Kidney (tissue), 22 donors: ENCODE measurements at places on chromosomes 4 and X.

DNA sequence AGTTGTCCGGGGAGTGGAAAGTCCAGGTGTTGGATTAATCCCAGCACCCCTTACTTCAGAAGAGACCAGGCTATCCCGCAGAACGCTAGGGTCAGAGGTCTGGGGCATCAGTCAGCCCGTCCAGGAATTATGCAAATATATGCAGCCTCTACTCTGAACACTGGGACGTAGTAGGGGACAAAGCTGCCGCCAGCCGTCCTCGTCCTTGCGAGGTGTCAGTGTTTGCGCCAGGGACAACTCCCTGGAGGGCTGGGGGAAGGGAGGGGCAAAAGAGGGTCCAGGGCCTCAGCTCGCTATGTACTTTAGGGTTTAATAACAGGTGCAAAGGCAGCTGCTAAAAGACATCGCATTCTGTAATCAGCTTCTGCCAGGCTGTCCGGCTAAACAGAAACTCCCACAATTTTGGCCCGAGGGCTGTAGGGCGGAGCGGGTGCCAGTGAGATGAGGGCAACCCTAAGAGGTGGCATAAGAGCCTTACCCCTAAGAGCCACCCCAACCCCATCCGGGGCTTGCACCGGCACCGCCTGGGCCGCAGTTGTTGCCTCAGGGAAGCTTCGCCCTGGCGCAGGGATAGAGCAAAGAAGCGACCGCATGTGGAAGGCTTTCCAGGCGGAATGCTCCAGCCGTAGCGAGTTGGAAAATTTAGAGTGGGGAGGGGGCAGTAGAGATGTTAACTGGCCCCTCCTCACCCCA, 8.4 kb downstream of the HAND2 start:
- H3K4me3 ChIP-seq, result no peak overlapping the region
- no peaks in the 10 kb centered on the region for H3K4me1 ChIP-seq
- no peak overlapping the region for H3K27ac ChIP-seq
- DNase-seq, result no peak

GRCh38 chrX:21721195-21721594, 36.7 kb downstream of the SMPX start:
- H3K27ac ChIP-seq, result no peak overlapping the region
- DNase-seq, result no peak
- no peaks in the 10 kb centered on the region for H3K36me3 ChIP-seq
- H3K4me3 ChIP-seq, result no peak overlapping the region
- H3K4me1 ChIP-seq, result no peaks in the 10 kb centered on the region

GRCh38 chr4:141569141-141569540, 67.2 kb upstream of the IL15 start:
- H3K4me1 ChIP-seq, result no peaks in the 10 kb centered on the region
- H3K27ac ChIP-seq, result no peak overlapping the region
- H3K4me3 ChIP-seq, result no peak overlapping the region
- no peak for DNase-seq

- no peak overlapping the region for H3K4me3 ChIP-seq
- no peak for DNase-seq
- no peaks in the 10 kb centered on the region for H3K36me3 ChIP-seq
- no peaks in the 10 kb centered on the region for H3K27me3 ChIP-seq
- no peaks in the 10 kb centered on the region for H3K4me1 ChIP-seq
Measured at GRCh38 chr4:14070289-14070880, 442.9 kb upstream of the BOD1L1 start.
